ENCODE measurements at places on chromosomes 11 and 22. TPM values are rescaled to one million over a fixed set of nuclear protein-coding genes. Genes with fewer than 3 reads are reported as not detected.

GRCh38 chr11:58829786-58830185 lies 14.7 kb downstream of the GLYATL2 start:
- DNase-seq: no peak

DNA sequence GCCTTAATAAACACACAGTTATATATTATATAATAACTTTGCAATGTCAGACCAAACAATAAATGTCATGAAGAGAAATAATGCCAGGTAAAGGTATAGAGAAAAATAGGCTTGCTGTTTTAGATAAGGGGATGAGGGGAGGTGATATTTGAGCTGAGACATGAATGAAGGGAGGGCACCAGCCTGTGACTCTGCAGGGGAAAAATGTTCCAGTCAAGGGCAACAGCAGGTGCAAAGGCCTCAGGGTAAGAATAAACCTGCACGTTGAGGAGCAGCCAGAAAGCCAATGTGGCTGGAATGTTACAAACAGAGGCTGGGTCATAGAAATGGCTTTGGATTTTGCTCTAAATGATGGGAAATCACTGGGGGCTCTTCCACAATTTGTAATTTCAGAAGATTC lies 519.6 kb downstream of the SOX6 start:
- DNase-seq: no peak

- no peak for DNase-seq
These were observed at the start of gene BARX2 for GRCh38 chr11:129375751-129376657. Gene BARX2 (plus strand): TSS chr11:129375848. CDS start chr11:129376036, 188 bp downstream.

- no peak for DNase-seq
These were observed 47.5 kb upstream of the SCUBE2 start for GRCh38 chr11:9138612-9139579.

DNA sequence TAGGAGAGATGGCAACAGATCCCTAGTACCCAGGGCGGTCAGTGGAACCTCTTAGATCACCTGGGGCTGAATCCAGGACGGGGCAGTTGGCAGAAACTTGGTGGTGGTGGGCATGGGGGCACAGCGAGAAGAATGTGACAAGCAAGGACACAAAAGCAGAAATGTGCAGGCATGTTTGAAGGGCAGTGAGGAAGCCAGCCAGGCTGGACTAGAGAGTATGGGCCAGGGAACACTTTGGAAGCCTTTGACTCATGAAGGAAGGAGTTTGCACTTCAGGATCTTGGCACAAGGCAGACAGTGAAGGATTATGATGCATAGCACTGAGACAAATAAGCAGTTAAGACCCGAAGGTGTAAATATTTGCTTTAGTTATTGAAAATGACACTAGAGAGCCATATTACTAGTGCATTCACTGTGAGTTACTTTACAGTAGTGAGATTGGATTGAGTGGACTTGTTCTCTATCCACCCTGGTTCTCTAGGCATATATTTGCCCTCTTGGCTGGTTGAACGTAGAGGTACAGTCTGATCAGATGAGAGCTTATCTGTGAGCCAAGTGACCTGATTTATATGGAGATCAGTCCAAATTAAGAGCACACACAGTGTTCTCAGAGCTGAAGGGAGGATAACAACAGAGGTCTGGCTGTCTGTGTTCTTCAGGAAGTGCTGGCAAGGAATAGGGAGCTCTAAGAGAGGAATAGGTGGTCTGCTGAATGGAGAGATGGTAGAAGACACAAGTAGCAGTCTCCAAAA lies 210.4 kb downstream of the SNX19 start:
- no peak for DNase-seq

- DNase-seq: no peak
These were observed 5.4 kb downstream of the HYOU1 start for GRCh38 chr11:119051440-119052162.

DNA sequence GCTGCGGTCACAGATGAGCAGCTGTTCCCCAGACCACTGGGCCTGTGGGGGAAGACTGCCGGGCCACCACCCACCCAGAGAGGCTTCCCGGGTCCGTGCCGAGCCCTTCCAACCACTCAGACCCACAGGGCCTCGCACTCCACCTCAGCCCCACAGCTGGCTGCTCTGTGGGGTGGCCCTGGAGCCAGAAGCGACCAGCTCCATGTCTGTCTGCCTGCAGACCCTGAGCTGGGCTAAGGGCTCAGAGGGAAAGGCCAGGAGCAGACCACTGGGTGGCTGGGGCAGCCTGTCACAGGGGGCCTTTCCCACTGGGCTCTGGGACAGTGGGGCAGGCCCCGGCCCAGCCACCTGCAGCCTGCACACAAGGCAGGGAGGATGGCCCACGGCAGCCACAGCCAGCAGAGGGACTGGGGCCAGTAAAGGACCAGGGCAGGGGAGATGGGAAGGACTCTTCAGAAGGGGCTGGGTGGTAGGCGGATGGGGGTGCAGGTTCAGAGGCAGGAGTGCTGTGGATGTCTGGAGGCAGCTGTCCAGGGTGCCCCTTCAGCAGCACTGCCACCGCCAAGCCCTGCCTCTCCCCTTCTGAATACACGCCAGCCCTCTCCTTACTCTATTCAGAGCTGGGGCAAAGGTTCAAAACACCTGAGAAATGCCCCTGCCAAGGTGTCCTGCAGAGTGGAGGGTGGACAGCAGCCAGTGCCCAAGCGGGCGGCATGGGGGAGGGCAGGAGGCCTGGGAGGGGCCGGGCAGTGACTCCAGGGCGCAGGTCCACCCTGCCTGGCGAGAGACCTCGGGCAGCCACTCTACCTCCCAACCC lies 32.2 kb downstream of the GNB1L start:
- no peak for DNase-seq

DNA sequence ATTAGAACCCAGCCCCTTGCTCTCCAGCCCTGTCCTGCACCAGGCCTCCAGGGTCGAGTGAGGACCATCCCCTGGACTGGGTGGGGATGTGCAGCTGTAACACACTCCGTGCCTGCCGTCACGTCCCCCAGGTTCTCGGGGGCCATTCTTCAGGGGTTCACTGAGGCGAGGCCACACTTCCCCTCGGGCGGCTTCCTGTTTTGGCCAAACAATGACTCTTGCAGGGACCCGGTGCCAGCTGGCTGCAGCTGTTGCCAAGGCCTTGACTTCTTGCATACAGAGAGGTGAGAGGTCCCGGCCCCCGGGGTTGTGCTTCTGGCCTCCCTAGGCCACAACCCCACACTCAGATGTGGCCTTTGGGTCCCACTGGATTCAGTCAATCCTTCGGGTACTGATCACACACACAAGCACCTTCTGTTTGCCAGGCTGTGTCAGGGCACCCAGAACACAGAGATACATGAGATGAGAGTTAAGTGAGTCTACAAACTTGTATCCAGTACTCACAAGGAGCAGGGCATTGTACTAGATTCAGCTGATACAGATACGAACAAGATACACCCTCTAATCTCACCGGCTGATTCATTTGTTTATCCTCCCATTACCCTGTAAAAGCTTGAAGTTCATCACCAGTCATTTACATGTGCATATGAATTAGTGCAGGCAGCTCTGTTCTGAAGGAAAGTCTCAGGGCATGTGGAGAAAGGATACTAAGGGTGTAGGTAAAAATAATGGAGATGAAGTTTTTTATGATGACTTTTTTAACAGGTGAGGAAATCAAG lies 32.9 kb downstream of the LRRC32 start:
- DNase-seq: no peak

DNA sequence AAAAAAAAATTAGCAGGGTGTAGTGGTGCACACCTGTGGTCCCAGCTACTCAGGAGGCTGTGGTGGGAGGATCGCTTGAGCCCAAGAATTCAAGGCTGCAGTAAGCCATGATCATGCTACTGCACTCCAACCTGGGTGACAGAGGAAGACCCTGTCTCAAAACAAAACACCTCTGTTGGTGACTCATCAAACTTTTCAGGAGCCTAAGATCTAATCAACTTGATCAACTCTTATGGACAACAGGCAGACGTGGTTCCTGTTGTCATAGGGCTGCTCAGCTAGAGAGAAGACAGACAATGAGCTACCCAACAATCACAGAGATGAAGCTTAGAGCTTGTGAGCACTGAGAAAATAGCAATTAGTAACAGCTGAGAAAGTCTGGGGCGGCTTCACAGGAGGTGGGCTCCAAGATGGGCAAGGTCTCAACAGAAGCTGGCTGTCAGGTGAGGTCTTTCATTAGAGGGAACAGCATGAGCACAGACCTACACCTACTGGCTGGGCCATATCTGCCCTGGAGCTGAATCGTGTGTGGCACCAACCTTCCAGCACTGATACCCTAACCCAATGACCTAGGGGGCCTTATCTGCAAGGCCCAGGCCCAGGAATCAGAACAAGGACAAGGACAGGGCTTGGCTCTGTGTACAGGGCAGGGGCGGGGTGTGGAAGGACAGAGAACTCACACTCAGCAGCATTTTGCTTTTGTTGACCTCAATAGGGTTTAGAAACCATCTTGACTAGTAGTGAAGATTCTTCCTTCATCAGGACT lies 7.2 kb upstream of the UCP3 start:
- no peak for DNase-seq

DNA sequence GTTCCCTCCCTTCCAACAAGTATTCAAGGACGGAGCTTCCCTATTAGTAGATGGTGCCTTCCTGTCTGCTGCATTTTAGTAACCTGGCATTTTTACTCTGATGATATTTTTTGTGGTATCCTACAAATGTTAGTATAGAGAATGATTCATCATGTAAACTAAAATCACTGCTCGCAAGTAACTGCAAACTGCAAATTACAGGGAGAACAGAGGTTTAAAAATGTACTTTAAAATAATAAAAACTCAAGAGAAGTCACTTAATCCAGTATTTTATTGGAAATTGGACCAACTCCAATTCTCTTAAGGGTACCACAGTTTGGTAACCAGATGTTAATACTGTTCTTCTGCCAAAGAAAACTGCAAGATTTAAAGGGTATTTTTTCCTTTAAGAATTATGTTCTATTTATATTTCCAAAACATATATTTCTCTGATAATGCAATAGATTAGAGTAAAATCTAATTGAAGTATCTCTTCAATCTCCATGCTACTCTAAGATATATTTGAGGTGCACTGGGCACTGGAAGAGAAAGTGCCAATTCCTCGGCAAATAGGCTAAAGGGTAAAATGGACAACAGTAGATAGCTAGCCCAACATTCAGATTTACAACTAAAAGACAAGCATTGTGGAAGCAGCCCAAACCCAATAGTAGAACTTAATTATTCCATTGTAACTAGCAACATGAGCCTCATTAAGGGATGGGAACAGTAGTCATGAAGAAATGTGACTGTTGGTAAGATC lies 298.0 kb downstream of the TTC28 start:
- no peak for DNase-seq

DNA sequence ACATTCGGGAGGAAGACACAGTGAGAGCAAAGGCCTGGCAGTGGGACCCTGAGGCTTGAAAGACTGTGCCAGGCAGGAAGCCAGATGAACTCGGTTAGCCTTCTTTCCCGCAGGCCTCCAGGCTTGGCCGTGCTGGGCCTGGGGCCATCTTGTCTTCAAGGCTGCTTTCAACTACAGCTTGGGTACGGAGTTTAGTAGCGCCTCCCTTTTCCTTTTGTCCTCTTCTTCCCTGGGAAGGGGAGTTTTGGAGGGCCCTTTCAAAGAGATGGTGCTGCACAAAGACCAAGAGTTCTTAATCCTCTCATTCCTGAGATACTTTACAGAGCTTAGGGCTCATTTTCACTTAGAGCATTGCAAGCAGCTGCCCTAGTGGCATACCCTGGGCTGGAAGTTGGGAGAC lies 87.5 kb downstream of the TP53I11 start:
- no peak for DNase-seq

- no peak for DNase-seq
These were observed 12.8 kb downstream of the PRR5 start for GRCh38 chr22:44714703-44715350.

DNA sequence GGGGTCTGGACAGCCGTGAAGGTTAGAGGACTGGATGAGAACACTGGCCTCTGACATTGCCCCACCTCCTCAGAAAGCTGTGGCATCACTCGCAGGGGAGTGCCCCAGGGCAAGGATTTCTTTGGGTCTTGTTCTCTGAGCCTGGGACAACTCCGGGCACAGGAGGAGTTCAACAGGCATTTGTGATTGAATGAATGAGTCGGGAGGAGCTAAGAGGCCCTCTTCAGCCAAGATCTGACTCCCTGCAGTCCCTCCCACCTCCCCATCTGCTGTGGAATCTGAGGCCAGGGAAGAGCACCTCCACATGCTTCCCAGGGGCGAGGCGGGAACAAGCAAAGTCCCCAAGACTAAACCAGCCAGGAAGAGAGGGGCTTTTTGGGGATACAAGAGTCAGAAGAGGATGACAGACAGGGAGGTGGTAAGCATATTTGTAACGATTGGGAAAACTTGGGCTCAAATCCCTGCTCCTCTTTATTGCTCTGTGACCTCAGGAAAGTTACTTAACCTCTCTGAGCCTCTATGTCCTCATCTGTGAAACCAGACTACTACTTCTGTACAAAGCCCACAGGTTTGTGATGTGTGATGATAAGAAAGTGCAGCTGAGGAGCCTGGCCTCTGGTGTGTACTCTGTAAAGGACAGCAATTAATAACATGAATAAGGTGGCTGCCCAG lies 6.4 kb downstream of the TP53I11 start:
- DNase-seq: no peak

DNA sequence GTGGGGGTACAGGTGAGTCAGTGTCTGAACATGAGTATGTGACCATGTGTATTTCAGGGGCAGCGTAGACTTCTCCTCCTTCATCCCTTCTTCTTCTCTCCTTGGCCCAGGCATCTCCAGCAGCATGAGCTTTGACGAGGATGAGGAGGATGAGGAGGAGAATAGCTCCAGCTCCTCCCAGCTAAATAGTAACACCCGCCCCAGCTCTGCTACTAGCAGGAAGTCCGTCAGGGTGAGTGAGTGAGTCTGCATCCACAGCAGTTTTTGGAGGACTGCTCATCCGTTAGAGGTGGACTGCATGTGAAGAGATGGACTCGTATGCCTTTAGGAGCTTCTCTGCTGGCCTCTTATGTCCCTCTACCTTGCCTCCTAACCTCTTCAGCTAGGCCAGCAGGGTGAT lies 15.6 kb downstream of the TUB start:
- no peak for DNase-seq

GRCh38 chr11:86182976-86183584 lies 61.5 kb upstream of the EED start:
- no peak for DNase-seq

DNA sequence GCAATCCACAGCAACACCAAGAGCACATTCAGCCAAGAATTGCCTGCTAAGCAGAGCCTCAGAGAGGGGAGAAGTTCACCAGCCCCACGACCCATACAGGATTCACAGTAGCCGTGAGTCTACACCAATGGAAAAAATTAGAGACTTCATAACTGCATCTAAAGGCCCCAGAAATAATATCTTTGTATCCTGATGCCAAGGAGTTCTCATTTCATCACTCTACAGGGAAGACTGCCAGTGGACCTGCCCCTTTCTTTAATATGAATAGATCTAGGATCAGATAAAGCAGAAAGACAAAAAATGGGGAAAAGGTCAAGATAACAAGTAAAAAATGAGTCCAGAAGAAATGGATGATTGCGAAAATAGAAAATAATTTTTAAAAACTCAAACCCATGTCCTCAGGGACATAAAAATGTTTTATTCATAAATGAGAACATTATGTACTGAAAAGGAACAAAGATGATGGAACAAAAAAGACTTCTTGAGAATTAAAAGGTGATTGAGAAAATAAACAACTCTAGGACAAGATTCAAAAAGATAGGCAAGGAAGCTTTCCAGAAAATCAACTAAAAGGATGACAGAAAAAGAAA lies 9.5 kb downstream of the APOL3 start:
- DNase-seq: no peak

NPAS4 gene
- total RNA-seq: 0.16 TPM

MB gene
- not detected for total RNA-seq

SPTBN2 gene
- total RNA-seq: 105 TPM

BTBD18 gene
- not detected for total RNA-seq

HBB gene
- 441 TPM for total RNA-seq

PRSS23 gene
- 11.1 TPM for total RNA-seq

CLDN5 gene
- total RNA-seq: 83.8 TPM

USP2 gene
- 1.6 TPM for total RNA-seq

HEPACAM gene
- total RNA-seq: 12.6 TPM

FGF4 gene
- not detected for total RNA-seq

UQCC3 gene
- 6.9 TPM for total RNA-seq

Data from occipital lobe (tissue), 3 donors.